ENCODE measurements at places on chromosomes 5 and 9.
A peak's percentile ranks its signal among the peaks of the same experiment; 100 is the strongest.

DNA sequence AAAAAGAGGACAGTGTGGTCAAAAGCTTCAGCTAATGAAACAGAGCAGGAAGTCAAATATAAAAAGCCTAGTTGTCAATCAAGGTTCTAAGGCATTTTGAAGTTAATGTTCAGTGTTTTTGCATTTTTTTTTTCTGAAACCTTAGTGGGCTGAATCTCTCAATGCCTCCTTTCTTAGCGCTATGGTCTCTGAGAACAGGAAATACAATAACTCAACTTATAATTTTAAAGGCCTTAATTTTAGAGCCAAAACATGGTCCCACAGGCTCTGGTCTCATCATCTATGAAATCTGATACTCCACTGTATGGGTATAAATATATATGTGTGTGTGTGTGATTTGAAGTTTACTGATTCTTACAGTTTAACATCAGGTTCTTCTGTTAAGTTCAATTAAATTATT, 63.3 kb upstream of the DPYSL3 start:
- no peak for DNase-seq

DNA sequence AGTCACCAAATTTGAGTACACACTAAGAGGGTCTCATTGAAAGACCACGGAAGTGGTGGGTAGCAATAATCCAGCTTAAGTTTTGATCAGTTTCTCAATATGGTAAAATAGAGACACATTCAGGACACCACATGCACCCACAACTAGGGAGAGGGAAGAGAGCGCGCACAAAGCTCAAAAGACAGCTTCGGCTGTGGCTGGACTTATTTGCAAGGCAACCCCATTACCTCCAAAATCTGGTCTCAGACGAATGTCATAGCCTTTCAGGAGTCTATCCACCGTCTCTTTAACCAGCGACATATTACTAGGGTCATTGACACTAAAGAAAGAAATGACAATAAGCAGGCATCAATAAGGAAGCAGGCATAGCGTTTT, 443 bp downstream of the GABRB2 start:
- DNase-seq, result no peak

DNA sequence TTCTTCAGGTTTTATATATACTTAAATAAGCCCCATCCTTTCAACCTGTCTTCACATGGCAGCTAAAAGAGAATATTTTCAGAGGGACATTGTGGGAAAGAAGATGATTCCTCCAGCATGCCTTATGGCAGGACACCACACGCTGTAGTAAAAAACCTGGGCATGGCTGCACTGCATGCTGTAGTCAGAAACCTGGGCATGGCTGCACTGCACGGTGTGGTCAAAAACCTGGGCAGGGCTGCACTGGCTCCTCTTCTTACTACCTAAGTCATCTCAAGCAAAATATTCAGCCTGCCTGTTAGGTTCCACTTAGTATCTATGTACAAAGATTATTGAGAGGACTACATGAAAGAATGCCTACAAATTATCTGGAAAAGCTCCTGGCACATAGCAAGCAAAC, 153.6 kb downstream of the BRINP1 start:
- no peak for DNase-seq

GRCh38 chr5:170166101-170166500, 60.4 kb downstream of the FOXI1 start:
- DNase-seq, result no peak

DNA sequence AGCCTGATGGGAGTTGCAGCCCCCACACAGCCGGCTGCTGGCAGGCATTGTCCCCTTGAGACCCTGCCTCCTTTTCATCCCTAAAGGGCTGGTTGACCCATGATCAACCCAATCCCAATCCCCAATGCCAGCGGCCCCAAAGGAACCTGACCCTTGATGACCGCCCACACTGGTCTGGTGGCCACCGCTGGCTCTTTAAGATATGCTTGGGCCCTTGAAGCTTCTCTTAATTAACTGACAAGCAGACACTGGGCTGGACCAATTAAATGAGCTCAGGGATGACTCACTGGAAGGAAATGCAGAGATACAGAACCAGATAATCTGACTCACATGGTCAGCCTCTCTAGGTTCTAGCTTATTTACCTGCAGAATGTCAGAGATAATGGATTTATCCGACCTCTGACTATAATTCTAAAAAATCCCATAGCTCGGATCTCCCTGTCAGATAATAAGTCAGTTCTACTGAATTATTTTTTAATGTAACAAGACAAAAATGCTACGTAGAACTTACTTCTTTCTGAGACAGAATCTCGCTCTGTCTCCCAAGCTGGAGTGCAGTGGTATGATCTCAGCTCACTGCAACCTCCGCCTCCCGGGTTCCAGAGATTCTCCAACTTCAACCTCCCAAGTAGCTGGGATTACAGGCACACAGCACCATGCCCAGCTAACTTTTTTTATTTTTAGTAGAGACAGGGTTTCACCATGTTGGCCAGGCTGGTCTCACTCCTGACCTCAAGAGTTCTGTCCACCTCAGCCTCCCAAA, 11.1 kb upstream of the MLANA start:
- DNase-seq, result no peak

DNA sequence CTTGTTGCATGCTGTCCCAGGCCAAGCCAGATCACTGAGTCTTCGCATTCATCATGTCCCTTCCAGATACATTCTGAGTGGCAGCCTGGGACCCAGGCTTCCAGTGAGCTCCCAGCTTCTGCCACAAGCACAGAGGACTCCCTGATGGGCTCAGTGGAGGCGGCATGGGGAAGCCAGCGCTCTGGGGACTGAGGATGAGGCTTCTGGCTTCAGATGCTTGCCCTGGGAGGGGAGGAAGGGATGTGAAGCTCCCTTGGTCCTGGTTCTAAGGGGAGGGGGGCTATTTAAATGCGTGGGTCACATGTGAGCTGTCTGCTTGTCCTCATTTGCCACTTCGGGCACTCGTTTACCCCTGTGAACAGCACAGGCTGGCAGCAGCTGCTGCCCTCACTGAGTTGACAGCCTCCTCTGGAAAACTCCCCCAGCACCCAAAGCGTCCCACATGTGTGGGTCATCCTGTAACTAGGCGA, 174.0 kb downstream of the NR3C1 start:
- DNase-seq, result no peak

DNA sequence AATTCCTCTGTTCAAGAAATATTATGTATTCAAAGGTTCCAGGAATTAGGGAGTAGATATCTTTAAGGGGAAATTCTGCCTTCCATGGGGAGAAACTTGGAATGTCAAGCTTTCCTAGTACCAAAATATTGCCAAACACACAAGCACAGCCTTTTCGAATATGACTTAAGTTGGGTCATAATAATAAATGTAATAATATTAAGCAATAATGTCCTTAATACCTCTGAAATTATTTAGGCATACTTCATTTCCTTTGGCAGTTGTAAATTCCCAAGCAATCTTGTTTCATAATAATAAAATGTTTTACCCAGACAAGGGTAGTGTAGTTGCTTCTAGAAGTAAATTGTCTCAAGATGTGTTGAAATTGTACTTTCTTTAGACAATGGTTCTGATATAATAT, 630.3 kb upstream of the CDH18 start:
- no peak for DNase-seq

DNA sequence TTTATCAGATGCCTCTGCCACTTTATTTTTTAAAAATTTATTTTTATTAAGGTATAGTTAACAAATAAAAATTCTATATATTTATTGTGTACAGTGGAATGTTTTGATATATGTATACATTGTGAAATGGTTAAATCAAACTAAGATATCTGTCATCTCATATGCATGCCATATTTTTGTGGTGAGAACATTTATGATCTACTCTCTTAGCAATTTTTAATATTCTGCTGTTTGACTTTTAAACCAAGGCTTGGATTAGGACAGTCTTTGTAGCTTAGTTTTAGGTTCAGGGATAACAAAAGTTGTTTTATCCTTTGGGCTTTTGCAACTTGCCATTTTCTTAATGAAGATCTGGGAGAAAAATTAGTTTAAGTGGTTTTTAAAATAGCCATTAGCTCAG, 46.0 kb upstream of the CDKN2B start:
- no peak for DNase-seq

DNA sequence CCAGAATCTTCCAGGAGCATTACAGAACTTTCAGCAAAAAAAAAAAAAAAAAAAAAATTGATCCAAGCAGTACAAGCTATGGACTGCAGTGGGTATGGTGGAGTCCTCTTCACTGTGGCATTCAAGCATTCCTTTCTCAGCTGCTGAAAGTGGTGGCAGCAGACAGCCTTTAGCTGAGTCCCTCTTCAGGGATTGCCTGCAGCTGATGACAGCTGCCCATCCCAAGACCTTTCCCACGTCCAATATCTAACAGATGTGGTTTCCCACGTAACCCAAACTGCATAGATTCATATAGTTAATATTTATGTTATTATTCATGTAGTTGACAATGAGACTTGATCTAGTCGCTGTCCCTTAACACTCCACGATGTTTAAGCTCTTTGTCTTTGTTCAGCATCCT, 475.9 kb downstream of the TLE1 start:
- no peak for DNase-seq

GRCh38 chr5:83077662-83078261, 415 bp downstream of the XRCC4 start:
- no peak for DNase-seq

DNA sequence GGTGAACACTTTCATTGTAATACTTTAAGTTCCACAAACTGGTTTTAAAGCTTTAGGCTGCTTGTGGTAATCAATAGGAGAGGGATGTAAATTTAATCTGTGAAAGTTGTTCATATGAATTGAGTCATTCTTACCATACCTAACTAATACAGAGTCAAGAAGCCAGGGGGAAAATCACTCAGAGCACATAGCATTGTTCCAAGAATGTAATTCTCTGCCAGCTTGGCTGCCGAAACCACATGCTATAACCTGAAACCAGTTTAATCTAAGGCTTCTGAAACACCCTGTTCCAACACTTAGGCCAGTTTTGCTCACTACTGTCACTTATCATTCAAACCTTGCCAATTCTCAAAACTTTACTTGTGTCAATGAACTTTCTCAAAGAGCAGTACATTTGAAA, 528.8 kb upstream of the GRAMD2B start:
- no peak for DNase-seq

DNA sequence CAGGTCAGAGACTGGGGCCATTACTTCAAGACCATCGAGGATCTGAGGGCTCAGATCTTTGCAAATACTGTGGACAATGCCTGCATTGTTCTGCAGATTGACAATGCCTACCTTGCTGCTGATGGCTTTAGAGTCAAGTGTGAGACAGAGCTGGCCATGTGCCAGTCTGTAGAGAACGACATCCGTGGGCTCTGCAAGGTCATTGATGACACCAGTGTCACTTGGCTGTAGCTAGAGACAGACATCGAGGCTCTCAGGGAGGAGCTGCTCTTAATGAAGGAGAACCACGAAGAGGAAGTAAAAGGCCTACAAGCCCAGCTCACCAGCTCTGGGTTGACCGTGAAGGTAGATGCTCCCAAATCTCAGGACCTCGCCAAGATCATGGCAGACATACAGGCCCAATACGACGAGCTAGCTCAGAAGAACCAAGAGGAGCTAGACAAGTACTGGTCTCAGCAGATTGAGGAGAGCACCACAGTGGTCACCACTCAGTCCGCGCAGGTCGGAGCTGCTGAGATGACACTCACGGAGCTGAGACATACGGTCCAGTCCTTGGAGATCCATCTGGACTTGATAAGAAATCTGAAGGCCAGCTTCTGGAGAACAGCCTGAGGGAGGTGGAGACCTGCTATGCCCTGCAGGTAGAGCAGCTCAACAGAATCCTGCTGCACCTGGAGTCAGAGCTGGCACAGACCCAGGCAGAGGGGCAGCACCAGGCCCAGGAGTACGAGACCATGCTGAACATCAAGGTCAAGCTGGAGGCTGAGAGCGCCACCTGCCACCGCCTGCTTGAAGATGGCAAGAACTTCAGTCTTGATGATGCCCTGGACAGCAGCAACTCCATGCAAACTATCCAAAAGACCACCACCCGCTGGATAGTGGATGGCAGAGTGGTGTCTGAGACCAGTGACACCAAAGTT, 9.3 kb downstream of the NIPBL start:
- DNase-seq, result no peak

DNA sequence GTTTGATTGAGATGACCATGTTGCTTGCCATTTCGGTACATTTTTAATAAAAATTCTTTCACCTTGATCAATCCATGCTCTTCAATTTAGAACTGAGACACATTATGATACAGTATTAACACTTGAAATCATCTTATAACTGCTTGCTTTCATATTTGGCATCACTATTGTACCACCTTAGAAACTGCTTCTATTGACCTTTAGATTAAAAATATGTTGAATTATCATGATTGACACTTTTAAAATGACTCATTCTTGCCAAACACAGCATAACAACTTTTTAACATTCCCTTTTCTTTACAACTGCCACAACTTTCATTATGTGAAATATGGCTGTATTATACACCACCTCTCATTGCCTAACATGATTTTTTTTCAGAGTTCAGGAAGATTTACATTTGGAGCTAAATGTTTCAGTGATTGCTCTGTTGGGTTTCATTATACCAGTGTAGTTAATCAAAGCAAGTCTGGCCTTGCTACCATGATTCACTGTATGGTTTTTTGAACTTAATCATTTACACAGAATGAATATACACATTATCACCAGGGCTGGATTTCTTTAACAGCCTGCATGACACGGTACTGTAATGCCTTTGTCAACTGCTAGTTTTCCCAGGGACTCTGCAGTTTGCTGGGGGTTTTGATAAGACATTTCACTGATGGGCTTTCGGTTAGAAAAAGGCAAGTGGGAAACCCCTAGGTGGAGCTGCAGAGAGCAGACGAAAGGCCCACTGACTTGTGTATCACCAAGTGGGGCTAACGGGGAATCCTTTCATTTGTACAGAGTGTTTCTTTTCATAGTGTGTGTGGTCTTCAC, 93.6 kb upstream of the TLE4 start:
- DNase-seq, result no peak

DNA sequence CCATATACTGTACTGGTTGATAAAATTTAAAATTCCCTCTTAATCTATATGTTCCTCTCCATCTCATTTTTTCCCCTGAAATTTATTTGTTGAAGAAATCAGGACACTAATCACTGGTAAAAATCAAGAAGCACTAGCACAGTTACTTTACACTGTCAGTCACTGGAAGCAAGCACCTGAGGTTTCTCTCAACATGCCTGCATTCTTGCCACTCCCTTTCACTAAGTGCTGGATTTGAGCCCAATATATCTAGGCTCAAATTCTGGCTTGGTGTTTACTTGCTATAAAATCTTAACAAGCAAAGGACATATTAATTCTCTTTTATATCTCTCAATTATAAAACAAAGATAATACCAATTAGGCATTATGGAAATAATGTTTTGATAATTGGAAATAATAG, 58.6 kb downstream of the DIAPH1 start:
- no peak for DNase-seq

DNA sequence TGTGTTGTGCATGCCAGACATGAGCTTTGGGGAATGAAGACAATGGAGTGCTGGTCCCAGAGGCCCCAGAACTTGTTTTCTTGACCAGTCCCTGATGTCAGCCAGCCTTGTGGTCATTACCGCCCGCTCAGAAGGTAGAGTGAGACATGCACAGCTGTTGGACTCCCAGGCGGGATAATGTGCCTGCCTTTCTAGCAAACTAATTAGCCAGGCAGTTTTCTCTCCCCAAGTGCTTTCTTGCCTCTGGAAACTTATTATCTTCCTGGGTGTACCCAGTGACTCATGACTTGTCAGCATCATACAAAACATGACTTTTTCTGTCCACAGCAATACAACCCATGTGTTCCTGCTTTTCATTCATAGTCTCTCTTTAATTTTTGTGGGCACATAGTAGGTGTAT, 131.1 kb downstream of the RMI1 start:
- no peak for DNase-seq

- DNase-seq, result peak; percentile 9
Observed at GRCh38 chr5:117454716-117455212, 880.1 kb upstream of the SEMA6A start.
